Renal cortex interstitium (tissue), 15 donors: ENCODE measurements at places on chromosomes 7 and 10.
A peak's percentile ranks its signal among the peaks of the same experiment; 100 is the strongest.

GRCh38 chr10:55500931-55501559 is 700.0 kb upstream of the PCDH15 start:
- no peak for DNase-seq

DNA sequence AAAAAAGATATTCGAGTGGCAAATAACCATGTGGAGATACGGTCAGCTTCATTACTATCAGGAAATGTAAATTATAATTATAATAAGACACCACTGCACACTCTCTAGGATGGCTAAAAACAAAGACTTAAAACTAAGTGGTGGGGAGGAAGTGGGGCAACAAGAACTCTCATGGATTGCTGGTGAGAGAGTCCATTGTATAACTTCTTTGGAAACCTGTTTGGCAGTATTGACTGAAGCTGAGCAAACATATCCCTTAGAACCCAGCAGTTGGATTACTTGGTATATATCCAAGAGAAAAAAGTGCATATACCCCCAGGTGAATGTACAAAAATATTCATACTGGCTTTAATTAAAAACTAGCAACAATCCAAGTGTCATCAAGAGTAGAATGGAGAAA is 133.7 kb upstream of the CTBP2 start:
- no peak for DNase-seq

- DNase-seq, result no peak
Measured at GRCh38 chr10:42609872-42610271, 28.5 kb downstream of the ZNF33B start.

DNA sequence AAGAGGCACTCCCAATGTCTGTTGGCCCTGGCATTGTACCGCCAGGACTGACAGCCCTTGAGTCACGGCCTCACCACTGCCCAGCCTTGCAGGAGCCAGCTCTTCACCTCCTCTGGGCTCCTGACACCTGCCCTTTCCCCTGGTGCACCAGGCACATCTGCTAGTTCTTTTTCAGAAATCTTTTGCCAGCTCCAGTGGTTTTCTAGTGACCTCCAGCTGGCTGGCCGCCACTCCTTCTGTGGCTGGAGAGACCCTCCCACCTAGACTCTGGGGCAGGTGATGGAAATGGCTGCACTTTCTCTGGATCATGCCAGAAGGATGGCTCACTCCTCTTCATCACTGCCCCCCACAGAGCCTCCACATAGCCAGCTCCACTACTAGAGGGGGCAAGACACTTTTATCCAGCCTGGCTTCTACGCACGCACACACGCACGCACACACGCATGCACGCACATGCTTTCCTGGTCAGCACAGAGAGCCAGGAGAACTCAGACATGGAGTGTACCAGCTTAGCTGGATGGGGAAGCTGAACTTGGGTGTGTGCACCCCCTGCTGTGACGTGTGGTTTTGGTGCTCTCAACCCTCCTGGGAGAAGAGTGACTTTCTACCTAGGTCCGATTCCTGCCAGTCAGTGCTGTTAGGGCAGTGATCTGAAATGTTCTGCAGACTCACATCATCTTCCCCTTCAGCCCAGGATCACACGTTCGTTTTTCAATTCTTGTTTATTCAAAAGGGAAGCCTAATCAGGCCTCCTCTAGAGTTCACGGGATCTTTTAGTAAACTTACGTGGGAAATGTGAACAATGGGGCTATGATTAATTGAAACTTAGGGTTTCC is 222.0 kb downstream of the PRPF18 start:
- no peak for DNase-seq

GRCh38 chr10:95389982-95390381 is 99.2 kb upstream of the PDLIM1 start:
- no peak for DNase-seq

DNA sequence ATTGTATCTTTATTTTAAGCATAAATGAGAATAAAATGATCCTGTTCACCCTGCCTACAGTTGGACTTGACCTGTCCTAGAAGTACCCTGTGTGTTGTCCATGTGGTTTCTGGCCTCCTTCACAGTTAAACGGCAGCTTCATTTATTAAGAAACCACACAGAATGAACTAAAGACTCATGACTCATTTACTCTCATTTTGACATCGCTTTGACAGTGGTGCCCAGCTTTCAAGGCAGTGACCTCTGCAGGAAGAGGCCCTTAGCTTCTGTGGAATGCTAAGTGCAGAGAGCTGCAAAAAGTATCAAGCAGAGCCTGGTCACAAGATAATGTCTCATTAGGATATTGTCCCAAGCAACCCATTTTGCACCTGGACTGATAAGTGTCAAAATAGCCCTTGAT is 93.4 kb downstream of the AVL9 start:
- no peak for DNase-seq

DNA sequence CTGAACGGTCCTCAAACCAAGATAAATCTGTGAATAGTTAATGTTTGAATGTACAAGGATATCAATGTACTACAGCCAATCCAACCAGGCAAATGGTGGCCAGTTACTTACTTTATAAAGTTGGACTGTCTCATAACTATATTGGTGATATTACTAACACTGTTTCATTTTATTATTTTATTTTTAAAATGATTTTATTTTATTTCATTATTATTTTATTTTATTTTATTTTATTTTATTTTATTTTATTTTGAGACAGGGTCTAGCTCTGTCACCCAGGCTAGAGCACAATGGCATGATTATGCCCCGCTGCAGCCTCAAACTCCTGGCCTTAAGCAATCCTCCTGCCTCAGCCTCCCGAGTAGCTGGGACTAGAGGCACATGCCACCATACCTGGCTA is 6.8 kb downstream of the IL15RA start:
- DNase-seq, result no peak

DNA sequence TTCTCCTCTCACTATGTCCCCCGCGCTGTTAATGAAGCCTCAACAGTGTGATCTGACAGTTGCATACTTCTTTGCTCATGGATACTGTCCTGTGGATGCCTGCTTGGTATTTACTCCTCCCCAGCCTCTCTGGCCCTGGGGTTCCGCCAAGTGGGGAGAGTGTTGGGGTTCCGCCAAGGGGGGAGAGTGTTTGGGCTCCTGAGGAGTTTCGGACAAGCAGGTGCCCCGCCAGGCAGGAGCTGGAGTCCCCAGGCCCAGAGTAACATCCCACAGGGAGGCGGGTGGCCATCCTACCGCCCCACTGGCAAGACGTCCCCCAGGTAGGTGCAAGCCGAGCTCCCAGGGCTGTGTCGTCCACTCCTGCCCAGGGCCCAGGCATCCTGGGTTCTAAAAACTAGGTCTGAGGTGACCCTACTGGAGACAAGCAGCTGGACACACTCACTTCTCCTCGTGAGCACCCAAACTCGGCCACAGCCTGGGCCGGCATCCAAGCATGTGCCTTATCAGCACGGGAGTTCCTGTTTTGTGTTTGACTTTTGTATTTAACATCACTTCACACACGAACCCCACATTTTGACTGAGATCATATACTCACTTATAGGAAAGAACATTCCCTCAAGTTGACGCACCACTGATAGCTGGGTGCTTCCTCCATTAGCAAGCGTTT is 34.2 kb downstream of the CAMK2B start:
- no peak for DNase-seq

DNA sequence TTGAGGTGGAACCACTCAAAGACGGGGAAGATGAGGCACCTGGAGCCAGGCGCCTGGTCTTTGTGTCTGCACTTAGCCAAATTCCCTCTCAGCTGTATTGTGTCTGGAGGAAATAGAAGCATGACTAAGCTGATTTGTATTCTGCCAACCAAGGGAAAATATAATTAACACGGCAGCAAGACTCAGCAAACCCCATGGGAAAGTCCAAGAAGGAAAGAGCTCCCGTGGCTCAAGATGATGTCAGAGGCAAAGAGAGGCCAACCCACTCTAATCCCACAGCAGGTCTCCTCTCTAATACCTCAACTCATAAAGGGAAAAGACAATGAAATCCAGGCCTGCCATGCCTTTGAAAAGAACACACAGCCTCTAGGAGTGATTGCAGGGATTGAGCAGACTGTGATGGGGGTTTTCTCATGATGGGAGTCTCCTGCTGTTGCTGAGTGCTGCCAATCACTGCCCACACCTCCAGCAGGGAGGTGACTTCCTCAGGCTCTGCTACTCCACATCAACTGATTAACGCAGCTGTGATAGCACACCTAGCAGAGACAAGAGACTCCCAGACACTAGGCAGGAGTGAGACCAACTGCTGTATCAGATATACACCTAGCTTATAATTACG is 255.5 kb upstream of the C7orf33 start:
- peak; percentile 7 for DNase-seq

GRCh38 chr10:47261121-47261520 is 38.9 kb upstream of the GDF10 start:
- DNase-seq, result no peak

- DNase-seq, result no peak
Measured at GRCh38 chr10:111207500-111207899, 130.7 kb downstream of the ADRA2A start.

- no peak for DNase-seq
Measured at GRCh38 chr7:23810099-23810498, 100.1 kb downstream of the STK31 start.
